Fibroblast of the aortic adventitia (primary cell): ENCODE measurements at places on chromosomes 13 and 19. TPM values are rescaled to one million over a fixed set of nuclear protein-coding genes. Genes with fewer than 3 reads are reported as not detected.

The ZDHHC20 gene
- total RNA-seq = 28.0 and 108 TPM in 2 replicates

DNA sequence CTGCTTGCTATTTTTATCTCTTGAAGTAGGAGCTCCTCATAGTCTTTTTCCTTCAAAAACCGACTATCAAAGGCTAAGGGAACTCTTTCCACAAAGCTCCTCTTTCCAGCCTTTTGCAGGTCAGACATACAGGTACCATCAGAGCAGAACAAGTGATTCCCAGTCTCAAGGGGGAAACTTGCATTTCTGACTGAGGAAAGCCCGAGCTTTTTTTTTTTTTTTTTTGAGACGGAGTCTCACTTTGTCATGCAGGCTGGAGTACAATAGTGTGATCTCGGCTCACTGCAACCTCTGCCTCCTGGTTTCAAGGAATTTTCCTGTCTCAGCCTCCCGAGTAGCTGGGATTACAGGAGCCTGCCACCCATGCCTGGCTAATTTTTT lies 32.0 kb downstream of the RUBCNL start:
- no peak for DNase-seq

GRCh38 chr13:73082471-73082870 lies 23.7 kb downstream of the KLF5 start:
- no peak for DNase-seq

DNA sequence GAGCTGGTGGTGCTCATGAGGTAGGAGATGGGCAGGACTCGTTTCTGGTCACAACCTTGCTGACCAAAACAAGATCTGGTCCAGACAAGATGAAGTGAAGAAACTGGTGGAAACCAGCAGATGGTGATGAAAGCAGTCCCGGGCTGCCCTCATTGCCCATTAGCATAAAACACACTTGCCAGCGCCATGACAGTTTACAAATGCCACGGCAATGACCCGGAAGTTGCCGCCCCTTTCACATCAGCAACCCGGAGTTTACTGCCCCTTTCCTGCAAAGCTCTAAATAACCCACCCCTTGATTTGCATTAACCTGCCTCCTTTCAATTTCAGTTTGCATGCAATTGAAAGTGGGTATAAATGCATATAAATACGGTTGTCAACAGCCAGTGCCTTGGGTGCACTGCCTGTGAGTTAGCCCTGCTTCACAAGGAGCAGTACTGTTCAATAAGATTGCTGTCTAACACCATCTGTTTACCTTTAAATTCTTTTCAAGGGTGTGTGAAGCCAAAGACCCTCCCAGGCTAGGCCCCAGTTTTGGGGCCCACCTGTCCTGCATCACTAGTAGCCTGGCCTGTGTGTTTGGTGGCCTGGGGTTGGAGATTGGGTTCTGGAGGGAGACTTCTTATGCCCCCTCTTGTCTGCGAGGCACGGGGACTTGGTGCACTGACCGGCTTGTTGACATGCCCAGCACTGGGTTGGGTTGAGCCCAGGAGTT lies 38.8 kb downstream of the CHST8 start:
- no peak for DNase-seq

DNA sequence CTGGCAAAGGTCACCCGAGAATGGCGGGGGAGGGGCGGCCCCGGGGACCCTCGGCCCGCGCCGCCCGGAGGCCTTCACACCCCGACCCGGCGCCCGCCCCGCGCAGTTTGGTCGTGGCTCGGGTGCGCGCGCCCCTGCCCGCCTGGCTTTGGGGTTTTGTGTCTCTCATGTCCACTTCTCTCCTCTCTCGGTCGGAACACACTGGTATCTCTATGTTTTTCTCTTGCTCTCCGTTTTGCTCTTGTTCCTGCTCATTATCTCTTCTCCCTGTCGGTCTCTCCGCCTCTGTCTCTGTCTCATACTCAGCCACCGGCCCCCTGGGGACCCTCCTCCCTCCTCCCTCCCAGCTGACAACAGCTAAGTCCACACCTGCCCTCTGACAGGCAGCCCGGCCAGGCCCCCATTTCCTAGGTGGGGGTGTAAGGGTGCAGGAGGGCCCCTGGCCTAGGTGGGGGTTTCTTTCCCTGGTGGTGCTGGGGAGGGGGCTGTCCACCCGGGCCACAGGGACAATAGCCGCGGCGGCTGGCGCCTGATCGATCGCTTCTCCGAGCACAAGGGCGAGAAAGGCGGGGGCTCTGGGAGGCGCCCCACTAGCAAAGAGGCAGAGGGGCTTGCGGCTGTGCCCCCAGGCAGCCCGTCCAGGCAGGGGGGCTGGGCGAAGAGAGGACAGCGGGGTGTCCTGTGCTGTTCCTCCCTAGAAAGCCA lies 2.3 kb downstream of the ONECUT3 start:
- no peak for DNase-seq

DNA sequence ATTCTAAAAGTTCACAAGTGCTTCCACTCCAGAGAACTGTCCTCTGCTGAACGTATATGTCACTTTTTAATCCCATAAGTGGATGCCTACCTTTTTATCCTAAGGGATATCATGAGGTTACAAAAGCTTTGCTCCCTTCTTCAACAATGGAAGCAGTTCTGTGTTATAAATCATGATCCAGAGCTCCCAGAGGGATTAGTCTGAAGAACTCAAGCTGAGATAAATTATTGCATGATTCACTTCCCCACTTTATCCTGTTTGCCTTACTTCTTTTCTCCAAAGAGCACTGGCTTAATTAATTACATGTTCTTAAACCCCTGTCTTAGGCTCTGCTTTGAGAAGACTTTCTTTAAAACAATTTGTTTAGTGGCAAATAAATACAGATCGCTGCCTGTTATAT lies 246.7 kb downstream of the PCDH17 start:
- no peak for DNase-seq

The OR7A5 gene
- not detected in 2 replicates for total RNA-seq

The ISYNA1 gene
- total RNA-seq = 6.3 and 42.1 TPM in 2 replicates

DNA sequence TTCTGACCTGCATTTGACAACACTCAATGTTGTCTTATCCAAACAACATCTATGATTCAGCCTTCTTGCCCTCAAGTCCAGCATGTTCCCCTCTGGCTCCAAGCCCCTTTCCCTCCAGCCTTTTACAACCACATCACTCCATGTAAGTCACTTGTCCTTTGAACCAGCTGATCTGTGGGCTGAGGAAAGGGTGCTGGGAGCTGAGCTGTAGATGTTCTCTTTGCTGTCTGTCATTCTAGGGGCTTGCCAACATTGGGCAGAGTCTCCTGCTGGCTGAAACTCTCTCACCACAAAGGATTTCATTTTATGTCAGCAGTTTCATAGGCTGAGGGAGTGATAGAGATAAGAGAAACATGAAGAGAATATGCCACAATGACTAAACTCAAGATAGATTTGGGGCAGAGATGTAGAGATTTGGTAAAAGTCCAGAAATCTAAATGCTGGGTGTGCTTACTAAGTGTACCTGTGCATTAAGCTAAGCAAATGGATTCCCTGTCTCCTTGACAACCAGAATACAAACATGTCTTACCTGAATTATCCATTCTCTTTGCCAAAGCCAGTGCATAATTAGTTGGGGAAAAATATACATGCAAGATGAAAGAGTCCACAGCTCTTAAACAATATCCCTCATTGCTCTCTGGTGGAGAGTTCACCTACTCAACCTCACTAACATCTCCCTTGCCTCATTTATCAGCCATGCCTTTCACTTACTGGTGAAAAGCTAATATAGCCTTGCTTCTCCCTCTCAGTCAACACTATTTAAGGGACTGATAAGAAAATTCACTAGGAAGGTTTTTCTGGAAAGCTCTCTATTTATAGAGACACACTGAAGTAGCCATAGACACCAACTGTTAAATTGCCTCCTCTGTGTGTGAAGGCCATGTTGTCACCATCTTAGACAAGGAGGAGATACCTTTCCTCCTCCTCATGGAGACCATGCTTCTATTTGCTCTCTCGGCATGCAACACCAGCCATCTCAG lies 175.5 kb upstream of the SERP2 start:
- DNase-seq = peak; percentile 64

DNA sequence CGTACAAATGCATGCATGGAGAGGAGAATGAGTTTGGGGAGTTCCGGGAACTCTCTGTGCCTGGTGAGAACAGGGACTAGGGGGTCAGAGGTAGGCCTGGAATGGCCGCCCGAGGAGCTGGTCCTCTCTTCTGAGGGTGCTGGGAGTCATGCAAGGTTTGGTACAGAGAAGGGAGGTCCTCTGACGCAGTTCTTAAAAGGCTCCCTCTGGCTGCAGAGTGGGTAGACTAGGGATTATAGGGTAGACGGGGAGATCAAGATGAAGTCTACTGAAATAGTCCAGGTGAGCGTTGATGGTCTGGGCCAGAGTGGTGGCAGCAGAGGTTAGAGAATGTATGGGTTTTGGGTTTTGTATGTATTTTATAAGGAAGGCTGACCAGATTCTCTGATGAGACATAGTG lies 796 bp downstream of the ZNF304 start:
- DNase-seq = peak; percentile 2

The ATP11A gene
- total RNA-seq = 8.9 and 14.0 TPM in 2 replicates

DNA sequence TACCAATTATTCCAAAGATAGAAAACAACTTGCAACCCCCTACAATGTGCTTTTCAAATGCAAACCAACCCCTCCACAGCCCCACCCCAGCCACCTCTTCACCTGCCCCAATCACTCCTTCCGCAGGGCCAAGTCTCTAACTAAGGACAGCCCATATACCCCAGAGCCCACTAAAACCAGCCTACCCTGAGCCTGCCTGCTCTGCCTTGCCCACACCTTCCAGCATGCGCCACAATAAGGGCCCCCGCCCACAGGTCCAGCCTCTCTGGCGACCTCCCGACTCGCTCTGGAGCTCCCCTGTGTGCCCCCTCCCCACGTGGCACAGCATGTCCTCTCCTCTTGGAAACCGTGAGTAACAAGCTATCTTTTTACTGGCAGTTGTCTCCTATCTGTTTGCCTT lies 42.8 kb upstream of the MEDAG start:
- DNase-seq = no peak

DNA sequence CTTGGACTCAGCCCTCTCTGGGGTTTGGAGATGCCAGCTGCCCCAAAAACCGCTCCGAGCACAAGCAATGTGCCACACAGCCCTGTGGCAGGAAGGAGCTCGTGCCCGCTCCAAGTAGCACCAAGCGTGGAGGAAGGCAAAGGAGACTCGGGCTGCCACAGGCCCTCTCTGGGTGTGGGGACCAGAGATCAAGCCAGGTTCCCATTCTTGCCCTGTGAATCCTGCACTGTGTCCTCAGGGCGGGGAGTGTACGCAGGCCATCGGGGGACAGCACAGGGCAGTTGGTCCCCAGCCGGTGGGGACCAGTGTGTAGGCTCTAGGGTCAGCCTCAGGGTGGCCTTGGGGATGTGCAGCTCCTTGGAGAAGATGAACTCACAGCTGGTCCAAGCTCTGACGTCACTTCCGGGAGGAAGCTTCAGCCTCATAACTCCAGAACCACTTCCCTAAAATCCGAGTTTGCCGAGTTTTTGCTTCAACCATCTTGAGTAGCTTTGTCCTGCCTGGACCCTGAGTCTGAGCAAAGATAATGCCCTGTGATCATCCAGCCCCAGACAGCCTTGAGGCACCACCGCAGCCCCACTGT lies 9.3 kb upstream of the CPAMD8 start:
- DNase-seq = no peak

GRCh38 chr13:47555235-47555634 lies 445.8 kb downstream of the SUCLA2 start:
- DNase-seq = no peak

The PSG11 gene
- 0.09 TPM in 1 of 2 replicates, not detected in the other for total RNA-seq

DNA sequence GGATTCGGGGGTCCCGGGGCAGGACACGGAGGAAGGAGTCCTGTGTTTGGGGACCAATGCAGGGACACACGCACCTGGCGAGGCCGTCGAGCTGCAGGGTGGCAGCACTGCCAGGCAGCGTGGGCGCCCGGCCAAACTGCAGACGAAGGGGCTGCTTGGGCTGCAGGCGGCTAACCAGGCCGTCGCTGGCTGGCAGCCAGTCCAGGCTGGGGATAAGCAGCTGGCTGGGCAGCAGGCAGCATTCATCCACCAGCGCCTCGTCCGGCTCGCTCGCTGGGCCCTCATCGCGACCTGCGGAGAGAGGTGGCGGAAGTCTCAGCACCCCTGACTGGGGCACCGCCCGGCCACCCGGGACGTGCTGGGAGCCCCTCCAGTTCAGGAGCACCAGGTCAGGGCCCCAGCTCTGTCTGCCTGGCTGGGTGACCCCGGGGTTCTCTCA lies 11.5 kb downstream of the CFD start:
- no peak for DNase-seq

The IZUMO2 gene
- total RNA-seq = not detected in 2 replicates

GRCh38 chr13:45393941-45394570 lies 24.1 kb downstream of the SLC25A30 start:
- peak; percentile 68 for DNase-seq

The CGB5 gene
- total RNA-seq = not detected in 2 replicates

GRCh38 chr13:50127726-50128291 lies 112.6 kb downstream of the KCNRG start:
- peak; percentile 31 for DNase-seq

The ZNF471 gene
- total RNA-seq = 2.5 and 11.0 TPM in 2 replicates

- no peak for DNase-seq
Measured at GRCh38 chr13:97528518-97528917, 94.5 kb downstream of the RAP2A start.

The FAM216B gene
- 0.25 TPM in 1 of 2 replicates, not detected in the other for total RNA-seq

DNA sequence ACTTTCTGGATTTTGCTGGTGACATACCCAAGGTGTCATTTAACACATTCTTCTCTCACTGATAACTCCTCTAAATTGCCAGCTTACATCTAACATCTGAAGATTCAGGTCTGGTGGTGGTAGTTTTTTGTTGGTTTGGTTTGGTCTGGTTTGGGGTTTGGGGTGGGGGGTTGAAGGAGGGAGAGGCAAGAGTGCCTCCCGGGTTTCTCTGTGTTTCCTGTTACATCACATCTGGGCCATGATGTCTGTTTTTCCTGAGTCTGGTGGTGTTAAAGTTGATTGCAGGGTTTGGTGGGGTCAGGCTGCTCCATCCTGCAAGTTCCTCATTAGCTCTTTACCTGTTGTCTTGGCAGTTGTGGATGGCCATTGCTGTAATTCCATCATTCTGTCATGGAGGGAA lies 155.8 kb upstream of the UBL3 start:
- no peak for DNase-seq

GRCh38 chr13:102686024-102686423 lies 8.8 kb downstream of the METTL21C start:
- no peak for DNase-seq

The TUBA3C gene
- total RNA-seq = not detected in 2 replicates

The BEST2 gene
- total RNA-seq = not detected in 2 replicates

DNA sequence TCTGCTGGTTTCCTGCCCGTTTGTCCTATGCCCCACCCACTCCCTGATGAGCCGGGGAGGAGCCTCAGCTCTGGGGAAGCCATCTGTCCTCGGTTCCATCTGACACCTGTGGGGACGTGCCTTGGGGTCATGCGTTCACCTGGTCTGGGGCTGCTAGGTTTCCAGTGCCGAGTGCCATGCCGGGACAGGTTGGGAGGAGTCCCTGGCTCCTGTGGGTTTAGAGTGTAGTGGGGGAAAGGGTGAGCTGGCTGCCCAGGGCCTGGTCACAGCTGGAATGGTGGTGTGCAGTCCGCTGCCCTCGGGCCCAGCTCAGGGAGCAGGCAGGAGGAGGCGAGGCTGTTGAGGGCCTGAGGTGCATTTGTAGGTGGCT lies 2.5 kb downstream of the KDM4B start:
- DNase-seq = no peak

- peak; percentile 11 for DNase-seq
Measured at GRCh38 chr13:51502153-51502651, 49.4 kb upstream of the INTS6 start.

The ZNF296 gene
- 0.27 TPM in 1 of 2 replicates, not detected in the other for total RNA-seq

The HSPB6 gene
- 297 and 713 TPM in 2 replicates for total RNA-seq

The EXOSC5 gene
- total RNA-seq = 12.1 and 14.6 TPM in 2 replicates
